ENCODE measurements at places on chromosomes 4 and X.

DNA sequence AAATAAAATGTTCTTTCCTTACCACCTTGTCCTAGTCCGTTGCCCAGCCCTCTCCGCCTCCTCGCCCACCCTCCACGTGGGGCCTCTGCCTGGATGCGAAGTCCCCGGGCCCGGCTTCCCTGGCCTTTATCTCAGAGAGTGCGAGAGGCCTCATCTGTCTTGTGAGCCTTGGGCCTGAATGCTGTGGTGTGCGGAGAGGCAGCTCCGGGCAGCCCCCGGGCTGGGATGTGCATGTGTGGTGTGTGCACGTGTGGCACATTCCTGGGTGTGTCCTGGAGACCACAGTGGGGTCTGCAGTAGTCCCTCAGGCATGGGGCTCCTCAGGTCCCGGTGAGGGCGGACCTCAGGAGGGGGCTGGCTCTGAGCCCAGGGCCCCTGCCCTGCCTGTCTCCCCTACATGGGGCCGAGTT, 31.4 kb downstream of the DOK7 start:
- no peak for DNase-seq

GRCh38 chr4:53476232-53477037, 99.0 kb downstream of the FIP1L1 start:
- peak; percentile 99 for DNase-seq

DNA sequence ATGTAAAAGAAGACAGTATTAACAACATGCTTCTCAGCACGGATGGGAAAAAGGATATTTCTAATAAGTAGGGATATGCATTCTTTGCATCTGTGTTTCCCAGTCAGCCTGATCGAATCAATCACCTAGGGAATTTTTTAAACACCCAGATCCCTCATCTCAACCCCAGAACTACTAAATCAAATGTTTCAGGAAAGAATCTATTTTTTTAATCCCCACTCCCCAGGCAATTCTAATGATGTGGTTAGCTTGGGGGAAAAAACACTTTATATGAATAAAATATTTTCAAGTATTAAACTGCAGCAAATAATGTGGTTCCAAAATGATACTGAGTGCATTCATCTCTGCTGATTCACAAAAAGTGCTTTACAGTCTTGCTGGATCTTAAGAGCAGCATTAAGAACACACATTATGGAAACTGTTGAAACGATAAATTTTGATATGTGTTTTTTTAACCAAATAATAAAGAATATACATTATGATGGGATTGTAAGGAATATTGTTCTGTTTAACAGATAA, 68.7 kb upstream of the GUCY1A1 start:
- DNase-seq: peak; percentile 80

- DNase-seq: no peak
Measured at GRCh38 chr4:68714400-68714799, 43.9 kb upstream of the UGT2B15 start.

DNA sequence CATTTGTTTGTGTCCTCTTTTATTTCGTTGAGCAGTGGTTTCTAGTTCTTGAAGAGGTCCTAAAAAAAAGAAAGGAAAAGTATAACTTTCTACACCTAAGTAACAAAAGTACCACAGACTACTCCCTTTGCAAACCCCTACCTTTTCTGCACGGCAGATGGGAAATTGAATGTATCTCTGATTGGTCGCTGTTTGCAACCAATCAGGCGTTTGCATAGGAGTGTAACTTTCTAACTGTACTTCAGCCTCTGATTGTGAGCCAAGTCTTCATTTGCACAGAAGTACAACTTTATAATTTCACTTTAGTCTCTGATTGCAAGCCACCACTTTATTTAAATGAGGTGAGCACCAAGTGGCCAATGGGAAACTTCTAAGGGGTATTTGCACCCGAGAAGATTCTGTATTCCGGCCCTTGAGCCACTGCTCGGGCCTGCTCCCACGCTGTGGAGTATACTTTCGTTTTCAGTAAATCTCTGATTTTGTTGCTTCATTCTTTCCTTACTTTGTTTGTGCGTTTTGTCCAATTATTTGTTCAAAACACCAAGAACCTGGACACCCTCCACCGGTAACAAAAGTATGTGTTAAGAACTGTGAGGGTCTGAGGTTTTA, 40.3 kb upstream of the FHL1 start:
- DNase-seq: no peak

DNA sequence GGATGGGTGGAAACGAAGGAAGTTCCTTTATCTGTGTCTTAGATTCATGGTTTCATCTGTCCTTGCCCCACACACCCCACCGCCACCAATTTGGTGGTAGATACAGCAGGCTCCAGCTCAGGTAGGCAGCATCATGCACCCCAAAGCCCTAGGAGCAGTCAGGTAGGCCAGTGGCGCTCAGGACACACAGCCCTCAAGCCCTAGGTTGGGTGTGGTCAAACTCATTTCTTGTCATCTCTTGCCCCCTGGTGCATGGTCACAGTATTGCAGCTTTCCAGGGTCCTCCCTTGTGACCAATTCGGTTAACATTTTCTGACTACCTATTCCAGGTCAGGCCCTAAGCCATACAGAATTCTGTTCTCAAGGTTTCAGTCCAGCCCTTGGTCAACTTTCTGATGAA, 14.5 kb upstream of the PRRG3 start:
- DNase-seq: peak; percentile 2

- DNase-seq: no peak
Measured at GRCh38 chr4:62871078-62871477, 1538.2 kb downstream of the TECRL start.

- DNase-seq: peak; percentile 34
Measured at GRCh38 chr4:184359888-184360287, 114.5 kb downstream of the IRF2 start.

GRCh38 chr4:139973616-139974015, 180.4 kb downstream of the MAML3 start:
- DNase-seq: no peak

DNA sequence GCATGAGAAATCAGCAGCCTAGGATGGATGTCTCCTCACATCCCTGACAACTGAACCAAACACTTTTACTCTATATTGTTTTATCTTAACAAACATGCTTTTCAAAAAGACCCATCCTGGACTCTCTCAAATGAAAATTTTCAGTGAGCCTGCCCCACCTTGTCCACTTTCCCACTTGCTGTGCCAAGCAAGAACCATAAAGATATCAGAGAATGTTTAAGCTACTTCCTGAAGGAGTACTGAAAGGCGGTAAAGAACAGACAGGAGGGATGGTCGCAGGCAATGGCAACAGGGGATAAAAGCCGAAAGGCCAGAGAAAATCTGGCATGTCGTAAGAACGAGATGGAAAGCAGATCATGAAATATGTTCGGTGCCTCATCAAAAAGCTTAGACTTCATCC, 10.5 kb downstream of the APBB2 start:
- no peak for DNase-seq

DNA sequence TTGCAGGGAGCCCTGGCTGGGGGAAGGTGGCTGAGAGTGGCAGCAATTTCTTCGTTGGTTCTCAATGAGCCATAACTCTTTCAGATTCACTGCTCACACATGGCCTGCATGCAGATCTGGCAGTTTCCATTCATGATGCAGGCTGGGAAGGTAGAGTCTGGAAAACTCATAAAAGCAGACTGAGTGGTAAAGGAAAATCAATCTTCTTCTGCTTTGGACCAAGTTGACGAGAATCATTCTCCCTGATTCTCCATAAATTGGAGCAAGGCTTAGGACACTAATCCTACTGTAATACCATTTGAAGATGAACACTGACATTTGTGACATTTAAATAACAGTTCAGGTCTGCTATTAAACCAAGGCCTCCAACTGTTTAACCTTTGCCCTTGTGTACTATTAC, 35.3 kb upstream of the HAND2 start:
- no peak for DNase-seq

DNA sequence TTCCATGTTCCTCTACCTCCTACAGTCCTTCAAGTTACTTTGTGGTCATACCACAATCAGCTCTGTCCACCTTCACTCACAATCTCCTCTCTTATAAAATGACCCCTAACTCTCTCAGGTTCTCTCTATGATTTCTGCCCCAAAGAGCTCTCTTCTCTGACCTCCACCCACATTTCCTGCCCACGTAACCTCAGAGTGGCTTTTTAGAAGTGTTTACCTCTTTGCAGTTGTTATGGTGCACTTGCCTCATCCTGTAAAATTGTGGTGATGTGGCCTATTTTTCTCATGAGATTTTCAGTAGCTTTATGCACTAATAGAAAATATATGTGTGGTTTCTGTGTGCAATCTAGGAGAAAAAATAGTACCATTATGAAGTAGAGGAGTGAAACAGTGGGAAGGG, 215.8 kb downstream of the PACRGL start:
- DNase-seq: no peak

GRCh38 chrX:81259714-81260395, 58.0 kb downstream of the SH3BGRL start:
- peak; percentile 42 for DNase-seq

GRCh38 chr4:185115827-185116232, 27.2 kb upstream of the SLC25A4 start:
- peak; percentile 63 for DNase-seq

DNA sequence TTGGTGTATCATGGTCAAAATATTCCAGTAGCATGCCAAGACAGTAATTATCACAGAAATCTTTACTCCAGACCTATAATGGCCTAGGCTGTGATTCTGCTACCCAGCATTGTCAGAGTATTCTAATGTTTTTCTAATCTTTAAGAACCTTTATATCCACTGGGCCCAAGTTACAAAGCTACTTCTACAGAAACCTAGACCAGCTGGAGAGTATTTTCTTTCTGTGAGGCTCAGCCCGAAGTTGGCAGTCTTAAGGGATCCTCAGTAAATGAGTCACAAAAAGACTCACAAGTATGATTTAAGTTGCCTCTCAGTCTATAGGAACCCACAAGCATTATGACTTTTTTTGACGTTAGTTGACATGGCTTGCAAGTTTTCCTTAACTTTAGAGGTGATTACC, 638.5 kb upstream of the FAM241A start:
- DNase-seq: peak; percentile 86
